AG04450 (cell line): ENCODE measurements at places on chromosomes 5 and 9.

GRCh38 chr5:74529101-74529500, 111.4 kb downstream of the ENC1 start:
- DNase-seq = no peak

DNA sequence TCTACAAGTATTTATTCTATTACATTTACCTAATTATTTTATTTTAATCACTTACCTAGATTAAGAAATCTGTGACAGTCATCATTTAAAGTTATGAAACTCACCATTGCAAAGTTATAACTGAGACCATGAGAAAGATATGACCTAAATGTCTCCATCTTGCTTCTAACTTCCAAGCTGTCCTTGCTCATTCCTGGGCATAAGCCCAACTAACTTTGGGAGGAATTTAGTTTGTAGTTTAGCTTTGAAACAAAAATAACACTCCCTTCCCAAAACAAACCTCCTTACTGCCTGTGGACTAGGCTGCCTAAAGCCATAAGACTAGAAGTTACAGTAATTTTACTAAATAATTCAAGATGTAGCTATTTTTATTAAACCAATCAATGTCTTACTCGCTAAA, 195.6 kb upstream of the RAI14 start:
- no peak for DNase-seq

DNA sequence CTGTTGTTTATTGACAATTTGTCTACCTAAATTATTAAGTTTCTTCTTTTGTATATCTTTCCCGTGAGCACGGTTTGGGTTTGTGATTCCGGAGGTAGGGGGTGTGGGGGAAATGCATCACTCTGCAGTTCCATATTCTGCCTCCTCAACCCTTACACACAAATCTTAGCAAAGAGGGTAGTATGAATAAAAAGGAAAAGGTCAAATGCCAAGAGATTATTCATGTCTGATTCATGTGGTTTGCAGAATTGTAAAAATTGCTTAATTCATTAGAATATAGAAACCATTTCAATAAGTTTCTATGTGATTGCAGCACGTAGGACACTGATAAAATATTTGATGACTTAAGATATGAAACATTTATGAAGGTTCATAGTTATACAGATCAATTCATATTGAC, 601.9 kb downstream of the SEMA5A start:
- no peak for DNase-seq

GRCh38 chr5:135265497-135266302, 133.3 kb downstream of the MACROH2A1 start:
- DNase-seq = no peak

DNA sequence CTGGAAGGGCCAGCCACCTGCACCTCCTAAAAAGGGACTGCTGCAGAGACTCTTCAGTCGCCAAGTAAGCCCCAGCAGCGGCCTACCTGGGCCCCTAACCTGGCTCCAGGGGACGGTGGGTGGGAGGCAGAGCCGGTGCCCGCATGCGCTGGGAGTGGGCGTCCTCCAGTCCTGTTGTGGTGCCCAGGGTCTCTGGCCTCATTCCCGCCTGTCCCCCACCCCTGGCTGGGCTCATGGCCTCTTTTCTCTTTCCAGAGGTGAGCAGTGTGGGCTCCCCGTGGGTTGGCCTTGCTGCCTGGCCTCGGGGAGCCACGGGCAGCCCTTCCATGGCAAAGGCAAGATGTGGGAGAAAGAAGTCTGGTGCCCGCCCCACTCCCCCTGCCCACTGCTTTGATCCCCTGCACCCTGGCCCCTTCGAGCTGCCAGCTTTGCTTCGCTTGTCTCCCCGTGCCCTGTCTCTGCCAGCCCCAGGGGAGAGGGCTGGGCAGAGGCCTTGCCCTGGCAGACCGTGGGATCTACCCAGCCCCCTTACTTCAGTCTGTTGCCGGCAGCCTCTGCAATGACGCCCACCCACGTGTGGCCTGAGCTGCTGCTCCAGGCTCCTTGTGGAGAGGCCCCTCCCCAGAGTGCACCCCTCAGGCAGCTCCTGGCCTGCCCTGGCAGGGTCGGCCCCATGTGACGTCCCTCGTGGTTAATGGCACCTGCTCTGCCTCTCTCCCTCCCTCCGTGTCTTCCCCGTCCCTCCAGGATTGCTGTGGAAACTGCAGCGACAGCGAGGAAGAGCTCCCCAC, 5.4 kb upstream of the PRR7 start:
- no peak for DNase-seq

DNA sequence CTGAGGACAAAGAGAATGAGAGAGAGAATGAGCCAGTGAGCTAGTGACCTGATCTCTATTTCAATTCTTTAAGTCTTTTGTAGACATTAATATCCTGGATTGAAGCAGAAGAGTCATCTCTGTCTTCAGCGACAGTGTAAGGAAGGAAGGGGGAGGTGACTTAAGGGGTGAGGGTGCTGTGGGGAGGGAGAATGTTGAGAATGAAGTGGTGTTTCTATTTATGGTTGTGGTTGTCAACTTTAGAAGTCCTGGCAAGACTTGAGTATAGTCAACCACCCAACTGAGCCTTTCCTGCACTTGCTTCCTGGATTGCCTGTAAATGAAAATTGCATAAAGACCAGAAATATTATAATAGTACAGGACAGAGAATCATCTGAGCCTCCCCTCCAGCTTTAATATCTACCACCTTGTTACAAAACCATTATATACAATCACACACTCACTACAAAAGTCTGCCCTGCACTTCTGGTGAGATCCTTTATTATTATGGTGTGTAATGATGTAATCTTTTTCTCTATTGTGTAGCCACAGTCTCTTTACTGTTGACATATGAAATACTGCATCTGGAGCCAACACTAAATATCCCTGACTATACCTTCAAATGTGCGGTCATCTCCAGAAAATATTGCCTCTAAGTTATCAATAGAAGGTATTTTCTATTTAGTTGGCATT, 91.7 kb downstream of the NTRK2 start:
- DNase-seq = no peak

DNA sequence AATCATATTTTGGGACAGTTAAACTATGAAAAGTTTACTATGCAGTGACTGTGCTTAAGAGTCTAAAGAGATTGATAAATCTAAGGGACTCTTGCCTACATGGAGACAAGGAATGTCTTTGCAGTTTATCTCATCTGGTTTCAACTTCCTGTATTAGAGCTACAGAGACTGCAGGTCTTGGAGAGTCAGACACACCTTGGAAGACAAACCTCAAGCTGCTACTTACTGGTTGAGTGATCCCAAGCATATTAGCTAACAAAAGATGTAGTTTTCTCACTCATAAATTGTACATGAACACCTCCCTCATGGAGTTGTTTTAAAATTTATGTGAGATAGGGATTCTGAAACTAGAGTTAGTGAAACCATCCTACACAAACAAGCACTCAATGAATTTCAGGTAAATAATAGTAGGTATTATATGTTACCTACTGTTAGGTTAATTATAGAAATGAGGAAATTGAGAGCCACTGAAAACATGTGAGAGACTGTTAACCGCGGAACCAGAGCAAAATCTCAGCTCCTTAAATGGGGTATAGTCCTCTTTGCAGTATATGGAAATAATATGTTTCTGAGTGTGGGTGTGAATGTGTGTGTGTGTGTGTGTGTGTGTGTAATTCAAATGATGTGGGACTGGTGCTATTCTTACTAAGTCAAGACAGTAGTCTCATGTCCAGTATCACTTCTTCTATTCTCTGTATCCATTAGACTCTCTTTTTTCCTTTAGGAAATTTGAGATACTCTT, 752.1 kb downstream of the DTWD2 start:
- DNase-seq = no peak

GRCh38 chr5:169336242-169336641, 35.3 kb upstream of the SLIT3 start:
- DNase-seq = no peak

- DNase-seq = no peak
Observed at GRCh38 chr5:74766418-74766848, 484 bp downstream of the GFM2 start.

- DNase-seq = no peak
Observed at GRCh38 chr9:104386425-104387069, 117.5 kb upstream of the OR13F1 start.

GRCh38 chr9:130088051-130088450, 34.3 kb downstream of the GPR107 start:
- no peak for DNase-seq

- DNase-seq = no peak
Observed at GRCh38 chr9:98533132-98533531, 175.6 kb downstream of the GABBR2 start.

- no peak for DNase-seq
Observed at GRCh38 chr5:12284604-12285003, 380.4 kb upstream of the CTNND2 start.

GRCh38 chr5:113293975-113294310, 140.8 kb downstream of the TSSK1B start:
- no peak for DNase-seq

DNA sequence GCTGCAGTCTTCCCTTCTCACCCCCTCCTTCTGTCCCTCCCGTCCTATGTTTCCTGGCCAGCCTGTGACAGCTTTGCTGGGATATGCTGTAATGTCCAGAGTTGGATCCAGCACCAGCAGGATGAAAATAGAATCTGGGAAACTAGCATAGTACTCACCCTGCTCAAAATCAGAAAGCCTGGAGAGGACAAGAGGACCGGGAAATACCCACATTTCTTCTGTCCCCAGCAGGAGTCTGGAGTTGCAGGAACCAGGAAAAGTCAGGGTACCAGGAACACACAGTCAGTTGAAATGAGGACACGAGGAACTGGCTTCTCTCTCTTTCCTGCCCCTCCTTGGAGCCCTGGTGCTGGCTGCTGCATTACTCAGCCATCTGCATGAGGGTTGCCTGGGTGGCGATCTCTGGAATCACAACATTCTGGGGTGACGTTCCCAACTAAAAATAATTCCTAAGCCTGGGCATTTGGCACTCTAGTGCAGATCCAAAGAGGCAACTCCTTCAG, 59.6 kb upstream of the NFIL3 start:
- DNase-seq = no peak

GRCh38 chr5:166980666-166981065, 1310.8 kb upstream of the WWC1 start:
- DNase-seq = no peak

- no peak for DNase-seq
Observed at GRCh38 chr5:135596788-135597187, 18.0 kb upstream of the CXCL14 start.

DNA sequence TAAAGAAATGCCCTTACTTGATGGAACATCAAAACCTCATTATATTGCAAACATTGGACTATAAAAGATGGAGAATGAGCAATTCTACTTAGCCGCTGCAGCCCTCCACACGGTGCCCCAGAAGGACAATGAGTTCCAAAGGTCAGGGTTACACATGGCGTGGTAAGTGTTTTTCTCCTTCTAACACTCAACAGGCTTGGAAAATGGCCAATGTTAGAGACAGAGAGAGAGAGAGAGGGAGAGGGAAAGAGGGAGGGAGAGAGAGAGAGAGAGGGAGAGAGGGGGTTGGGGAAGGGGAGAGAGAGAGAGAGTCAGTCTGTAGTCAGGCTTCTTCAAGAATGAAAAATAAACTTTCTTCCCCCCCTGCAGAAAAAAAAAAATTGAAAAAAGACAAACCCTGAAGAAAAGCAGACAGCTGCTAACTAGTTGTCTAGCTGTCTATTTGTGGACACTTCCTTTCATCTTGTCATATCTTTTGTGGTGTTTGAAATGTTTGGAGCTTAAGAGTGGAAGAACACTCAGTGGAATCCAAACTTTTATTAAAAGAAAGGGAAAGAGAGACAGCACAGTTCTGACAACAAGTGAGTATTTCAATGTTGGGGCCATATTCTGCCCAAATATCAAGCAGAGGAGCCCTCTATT, 324.8 kb downstream of the TMEM38B start:
- no peak for DNase-seq

DNA sequence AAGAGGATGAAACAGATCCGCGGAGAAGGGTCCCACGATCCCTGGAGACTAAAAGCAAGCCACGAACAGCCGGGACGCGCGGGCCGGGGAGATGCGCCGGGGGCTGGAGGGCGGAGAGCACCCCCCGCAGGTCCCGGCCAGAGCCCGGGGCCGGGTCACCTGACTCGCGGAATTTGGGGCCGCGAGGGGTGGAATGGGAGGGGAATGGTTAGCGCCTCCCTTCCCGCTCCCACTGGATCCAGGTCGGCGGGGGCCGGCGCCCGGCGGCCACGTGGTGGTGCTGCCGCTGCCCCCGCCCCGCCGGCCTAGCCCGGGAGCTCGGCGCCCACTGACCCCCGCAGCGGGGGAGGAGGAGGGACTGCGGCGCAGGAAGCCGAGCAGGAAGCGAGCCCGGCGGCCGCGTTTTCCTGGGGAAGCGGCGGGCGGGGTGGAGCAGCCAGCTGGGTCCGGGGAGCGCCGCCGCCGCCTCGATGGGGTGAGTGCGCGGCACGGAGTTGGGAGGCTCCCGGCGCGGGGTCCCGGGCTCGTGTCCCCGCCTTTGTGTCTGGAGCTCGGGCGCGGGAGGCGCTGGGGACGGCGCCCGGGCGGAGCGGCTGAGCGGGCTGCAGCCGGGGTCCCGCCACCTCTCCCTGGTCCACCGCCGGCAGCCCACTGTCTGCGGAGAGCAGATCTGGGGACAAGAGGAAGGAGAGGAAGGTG, at the start of gene RAI14:
Gene RAI14 (plus strand): TSS at position 328 of the 699 bp plus-strand sequence. CDS start 30,592 bp downstream, outside the sequence.
- DNase-seq = peak; percentile 68

DNA sequence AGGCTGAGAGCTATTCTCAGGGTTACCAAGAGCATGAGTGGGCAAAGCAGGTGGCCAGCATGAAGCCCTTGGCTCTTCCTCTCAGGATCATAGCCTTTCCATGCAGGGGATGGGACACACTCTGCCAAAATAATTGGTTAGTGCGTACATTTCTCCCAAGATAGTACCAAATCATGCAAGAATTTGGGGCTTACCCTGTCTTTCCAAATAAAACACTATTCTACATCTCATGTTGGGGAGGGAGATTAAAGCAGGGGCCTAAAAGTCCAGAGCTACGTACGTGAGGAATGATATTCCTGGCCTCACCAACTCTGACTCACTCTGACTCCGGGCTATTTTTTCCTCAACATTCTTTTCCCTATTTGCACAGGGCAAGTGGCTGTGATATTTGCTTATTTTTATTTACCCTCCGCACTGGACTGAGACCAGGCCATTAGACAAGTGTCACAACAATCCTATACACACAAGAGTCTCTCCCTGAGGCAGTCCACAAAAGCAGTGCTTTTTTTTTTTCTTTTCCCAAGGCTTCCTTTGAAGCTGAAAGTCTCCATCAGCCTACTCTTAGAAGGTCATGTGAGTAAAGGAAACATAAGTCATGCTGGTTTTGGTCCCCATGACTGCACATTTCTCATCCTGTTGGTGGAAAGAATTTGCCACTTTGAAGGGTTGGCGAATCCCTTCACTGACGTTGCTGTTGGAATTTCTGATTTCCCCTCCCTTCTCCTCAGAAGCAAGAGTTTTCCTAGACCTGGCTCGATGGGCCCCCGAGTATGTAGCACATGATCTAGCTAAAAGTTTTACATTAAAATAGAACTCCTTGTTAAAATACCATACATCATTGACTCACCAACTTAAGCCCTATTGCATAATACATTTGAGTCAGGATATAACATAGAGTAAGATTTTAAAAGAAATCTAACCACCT, 40.0 kb downstream of the TMEM252 start:
- DNase-seq = no peak

- no peak for DNase-seq
Observed at GRCh38 chr5:171189442-171189841, 119.6 kb upstream of the TLX3 start.

GRCh38 chr5:40240671-40241070, 439.0 kb upstream of the PTGER4 start:
- DNase-seq = no peak
